A549 treated with CORT108297 at 1 μM for 4 hours (cell line): ENCODE measurements at places on chromosomes 4 and X. TPM values are rescaled to one million over a fixed set of nuclear protein-coding genes. Genes with fewer than 3 reads are reported as not detected.

SAT1 gene
- total RNA-seq = 348 to 472 TPM (median 419 TPM) in 5 replicates

KLHL5 gene
- total RNA-seq = 41.8 to 66.9 TPM (median 54.5 TPM) in 5 replicates

ASMTL gene
- 17.0 to 20.5 TPM (median 18.5 TPM) in 5 replicates for total RNA-seq

AADAT gene
- 8.5 to 9.8 TPM (median 8.9 TPM) in 5 replicates for total RNA-seq

SCARB2 gene
- 36.3 to 54.3 TPM (median 52.1 TPM) in 5 replicates for total RNA-seq

KCNE5 gene
- total RNA-seq = 0.06 to 0.20 TPM (median 0.09 TPM) in 4 of 5 replicates, not detected in the other

RUFY3 gene
- 6.4 to 8.5 TPM (median 7.7 TPM) in 5 replicates for total RNA-seq

YIPF7 gene
- total RNA-seq = 0.21 TPM in 1 of 5 replicates, not detected in the others

H2BW2 gene
- not detected in 5 replicates for total RNA-seq

HCCS gene
- 51.7 to 61.4 TPM (median 57.6 TPM) in 5 replicates for total RNA-seq

SMR3B gene
- total RNA-seq = not detected in 5 replicates

CDKL2 gene
- 0.58 to 0.84 TPM (median 0.69 TPM) in 5 replicates for total RNA-seq

NCBP2L gene
- total RNA-seq = not detected in 5 replicates

LDB2 gene
- not detected in 5 replicates for total RNA-seq

HMX1 gene
- 0.10 to 0.21 TPM (median 0.13 TPM) in 4 of 5 replicates, not detected in the other for total RNA-seq

ADH7 gene
- not detected in 5 replicates for total RNA-seq

MAGED4 gene
- 6.3 to 9.9 TPM (median 8.3 TPM) in 5 replicates for total RNA-seq

CACNA1F gene
- not detected in 5 replicates for total RNA-seq

SSX1 gene
- not detected in 5 replicates for total RNA-seq
